ENCODE measurements at places on chromosomes 16 and 17.
A peak's percentile ranks its signal among the peaks of the same experiment; 100 is the strongest.

DNA sequence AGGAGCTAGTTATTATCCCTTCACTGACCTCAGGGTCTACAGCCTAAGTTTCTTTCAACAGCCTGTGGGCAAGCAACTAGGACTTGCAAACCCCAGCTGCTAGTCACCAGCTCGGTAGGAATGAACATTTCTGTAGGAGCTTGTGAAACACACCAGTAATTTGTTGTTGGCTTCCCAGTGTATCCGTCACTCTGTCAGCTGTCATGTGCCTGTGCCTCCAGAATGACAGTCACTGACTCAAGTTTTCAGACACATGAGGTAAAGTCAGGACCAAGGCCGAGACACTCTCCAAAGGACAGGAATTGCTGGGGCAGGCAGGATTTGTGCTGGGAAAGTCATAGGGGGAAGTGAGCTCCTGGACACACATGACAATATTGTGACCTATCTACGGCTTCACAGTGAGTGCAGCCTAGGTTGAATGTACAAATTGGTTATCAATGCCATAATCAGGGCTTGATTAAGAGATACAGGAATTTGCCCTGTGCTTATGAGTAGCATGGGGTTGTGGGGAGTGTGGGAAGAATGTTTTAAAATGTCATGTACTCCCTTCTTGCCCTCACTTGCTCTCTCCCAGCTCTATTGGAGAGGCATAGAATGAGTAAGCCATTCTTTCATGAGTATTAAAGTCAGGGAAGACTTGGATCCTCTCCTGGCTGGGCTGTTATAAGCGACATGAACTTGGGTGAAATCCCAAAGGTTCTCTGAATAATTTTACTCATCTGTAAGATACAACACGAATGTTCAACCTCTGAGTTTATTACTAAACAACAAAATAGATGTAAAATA is 391.4 kb downstream of the UTP18 start:
- no peak for DNase-seq

GRCh38 chr17:47201166-47201565 is 8.0 kb upstream of the MYL4 start:
- DNase-seq: no peak

DNA sequence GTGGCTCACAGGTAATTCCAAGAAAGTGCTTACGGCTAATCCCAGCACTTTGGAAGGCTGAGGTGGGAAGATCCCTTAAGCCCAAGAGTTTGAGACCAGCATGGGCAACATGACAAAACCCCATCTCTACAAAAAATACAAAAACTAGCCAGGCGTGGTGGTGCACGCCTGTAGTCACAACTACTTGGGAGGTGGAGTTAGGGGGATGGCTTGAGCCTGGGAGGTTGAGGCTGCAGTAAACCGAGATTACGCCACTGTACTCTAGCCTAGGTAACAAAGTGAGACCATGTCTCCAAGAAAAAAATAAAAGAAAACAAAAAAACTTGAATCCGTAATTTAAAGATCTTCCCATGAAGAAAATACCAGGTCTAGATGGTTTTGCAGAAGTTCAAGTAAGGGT is 5.0 kb downstream of the ICAM2 start:
- no peak for DNase-seq

GRCh38 chr17:2797226-2797625 is 988 bp downstream of the RAP1GAP2 start:
- no peak for DNase-seq

DNA sequence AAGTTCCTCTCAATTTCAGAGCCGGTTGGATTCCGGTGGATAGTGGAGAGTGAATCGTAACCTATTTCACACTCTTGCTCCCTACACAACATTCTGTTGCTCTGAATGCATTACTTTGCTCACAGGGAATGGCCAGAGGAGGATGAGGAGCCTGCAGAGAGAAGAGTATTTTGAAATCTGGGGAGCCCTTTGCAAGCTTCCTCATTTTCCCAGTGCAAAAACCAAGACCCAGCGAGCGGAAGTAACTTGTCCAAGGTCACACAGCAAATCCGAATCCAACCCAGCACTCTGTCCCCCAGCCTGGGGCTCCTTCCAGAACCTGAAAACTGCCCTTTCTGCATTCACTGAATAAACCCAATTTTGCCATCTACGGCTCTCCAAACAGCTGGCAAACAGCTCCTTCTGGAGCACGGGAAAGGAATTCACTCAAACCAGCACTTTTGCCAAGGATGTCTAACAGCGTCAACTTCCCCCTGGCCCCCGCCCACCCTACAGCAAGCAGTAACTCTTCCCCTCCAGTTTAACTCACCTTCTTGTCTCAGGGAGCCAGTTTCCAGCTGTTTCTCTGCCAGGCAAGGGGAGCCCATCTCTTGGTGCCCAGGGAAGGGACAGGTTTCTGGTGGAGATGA is 557 bp downstream of the KCNG4 start:
- no peak for DNase-seq

DNA sequence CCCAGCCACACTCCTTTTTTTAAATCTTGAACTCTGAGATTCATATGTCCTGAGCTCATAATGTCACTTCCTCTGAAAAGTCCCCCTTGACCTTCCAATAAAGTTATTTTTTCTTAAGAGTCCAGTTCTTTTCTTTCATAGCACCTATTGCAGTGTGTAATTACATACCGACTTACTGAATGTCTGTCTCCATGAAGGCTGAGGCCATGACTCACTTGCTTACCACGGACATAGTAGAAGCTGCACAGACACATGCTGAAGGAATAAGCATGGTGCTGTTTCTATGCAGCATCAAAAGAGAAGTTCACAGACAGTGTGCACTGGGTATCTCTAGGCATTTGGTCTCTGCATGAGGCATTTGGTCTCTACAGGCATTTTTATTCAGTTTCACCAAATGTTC is 77.2 kb downstream of the C17orf67 start:
- peak; percentile 91 for DNase-seq

DNA sequence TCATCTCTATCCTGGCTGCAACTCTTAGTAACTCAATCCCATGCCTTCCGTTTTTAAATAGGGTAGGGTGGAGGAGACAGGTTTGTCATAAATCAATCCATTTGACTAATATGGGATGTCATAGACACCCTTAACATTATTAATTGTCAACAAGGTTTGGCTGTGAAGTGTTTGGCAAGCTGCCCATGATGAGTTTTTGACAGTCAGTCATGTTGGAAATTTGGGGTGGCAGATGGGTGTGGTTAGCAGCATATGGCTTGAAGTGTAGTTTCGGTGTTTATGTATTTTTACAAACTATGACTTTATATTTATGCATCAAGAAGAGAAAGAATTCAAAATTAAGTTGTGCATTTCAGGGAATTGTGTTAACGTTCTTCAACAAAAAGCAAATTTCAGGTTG is 221.8 kb upstream of the CDH5 start:
- no peak for DNase-seq

DNA sequence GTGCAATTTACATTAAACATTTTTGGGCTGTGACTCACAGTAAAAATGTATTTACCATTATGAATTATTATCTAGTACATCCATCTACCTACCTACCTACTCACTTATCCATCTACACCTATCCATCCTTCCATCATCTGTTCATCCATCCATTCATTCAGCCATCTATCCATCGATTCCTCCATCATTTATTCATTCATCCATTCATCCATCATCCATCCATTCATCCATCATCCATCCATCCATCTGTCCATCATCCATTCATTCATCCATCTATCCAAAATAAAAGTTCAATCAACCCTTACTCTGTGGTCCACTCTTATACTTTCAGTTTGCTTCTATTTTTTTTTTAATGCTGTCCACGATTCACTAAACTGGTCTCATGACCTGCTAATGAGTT is 118.4 kb downstream of the NTN1 start:
- no peak for DNase-seq

GRCh38 chr16:54892981-54893380 is 37.7 kb upstream of the IRX5 start:
- no peak for DNase-seq

- peak; percentile 87 for DNase-seq
Measured at GRCh38 chr17:80101011-80101945, at the start of gene GAA. Gene GAA, plus strand, starts transcription at chr17:80101581. Its CDS starts 3,006 bp downstream, at chr17:80104587.

DNA sequence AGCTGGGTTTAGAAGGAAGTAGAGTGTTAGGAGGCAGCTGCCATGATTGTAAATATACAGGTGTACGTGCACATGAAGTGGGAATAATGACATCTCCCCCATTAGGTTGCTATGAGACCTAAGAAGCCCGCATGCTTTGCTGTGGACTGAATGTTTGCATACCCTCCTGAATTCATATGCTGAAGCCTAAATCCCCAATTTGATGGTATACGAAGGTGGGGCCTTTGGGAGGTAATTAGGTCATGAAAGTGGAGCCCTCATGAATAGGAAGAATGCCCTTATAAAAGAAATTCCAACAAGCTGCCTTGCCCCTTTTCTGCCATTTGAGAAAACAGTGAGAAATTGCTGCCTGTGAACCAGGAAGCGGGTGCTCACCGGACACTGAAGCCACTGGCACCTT is 44.0 kb downstream of the CCDC182 start:
- no peak for DNase-seq

DNA sequence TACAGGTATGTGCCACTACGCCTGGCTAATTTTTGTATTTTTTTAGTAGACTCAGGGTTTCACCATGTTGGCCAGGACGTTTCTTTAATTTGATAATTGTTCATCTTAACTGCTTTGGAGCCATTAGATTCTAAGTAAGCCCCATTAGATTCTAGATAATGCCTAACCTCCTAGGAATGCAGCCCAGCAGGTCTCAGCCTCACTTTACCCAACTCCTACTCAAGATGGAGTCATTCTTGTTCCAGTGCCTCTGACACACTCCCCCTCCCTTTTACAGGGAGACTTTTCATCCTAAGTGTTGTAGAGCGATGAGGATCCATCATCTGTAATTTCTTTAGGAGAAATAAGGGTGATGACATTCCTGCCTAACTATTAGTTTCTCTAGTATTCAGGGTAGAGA is 23.7 kb upstream of the MILR1 start:
- no peak for DNase-seq

DNA sequence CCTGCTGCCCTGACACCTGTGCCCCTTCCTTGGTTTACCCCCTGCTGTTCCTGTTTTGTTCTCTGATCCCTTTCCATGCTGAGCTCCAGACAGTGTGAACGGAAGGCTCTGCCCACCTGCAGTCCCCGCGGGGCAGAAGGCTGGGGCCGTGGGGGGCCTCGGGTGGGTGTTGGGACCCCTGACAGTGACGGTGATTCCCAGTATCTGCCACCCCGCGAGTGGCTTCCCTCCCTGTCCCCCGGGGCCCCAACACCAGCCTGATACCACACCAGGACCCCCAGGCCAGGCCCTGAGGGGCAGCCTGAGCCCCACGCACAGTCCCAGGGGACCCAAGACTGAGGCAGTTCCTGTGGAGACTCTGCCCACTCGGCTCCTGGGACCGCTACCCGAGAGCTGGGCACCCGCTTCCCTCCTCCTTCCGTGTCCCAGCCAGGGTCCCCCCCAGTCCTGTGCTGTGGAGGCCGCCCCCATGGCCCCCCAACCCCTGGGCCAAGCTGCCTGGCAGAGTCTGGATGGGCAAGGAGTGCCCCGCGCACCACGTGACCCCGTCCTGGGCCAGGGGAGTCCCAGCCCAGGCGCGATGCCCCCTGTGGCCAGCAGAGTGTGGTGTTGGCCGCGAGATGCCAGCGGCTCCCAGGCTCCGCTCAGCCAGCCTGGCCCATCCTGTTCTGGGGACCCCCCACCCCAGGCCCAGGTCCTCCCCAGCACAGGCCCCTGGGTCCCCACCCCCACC is 10.0 kb upstream of the C1QTNF8 start:
- DNase-seq: peak; percentile 45

DNA sequence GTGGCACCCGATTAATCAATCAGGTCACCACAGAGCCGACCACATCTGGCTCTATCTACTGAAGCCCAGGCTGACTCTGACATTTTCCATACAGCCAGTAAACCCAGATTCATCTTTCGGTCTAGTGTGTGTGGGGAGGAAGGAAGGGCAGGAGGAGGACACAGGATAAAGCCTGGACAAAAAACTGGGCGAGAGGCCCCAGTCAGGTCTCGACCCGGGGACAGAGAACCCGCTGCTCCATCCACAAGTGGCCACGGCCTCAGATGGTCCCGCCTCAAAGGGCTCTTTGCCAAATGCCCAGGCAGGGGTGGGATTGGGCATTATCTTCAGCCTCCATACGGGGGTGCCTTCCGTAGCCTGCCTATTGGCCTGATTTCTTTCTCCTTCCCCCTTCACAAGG is 7.8 kb downstream of the ABR start:
- no peak for DNase-seq

DNA sequence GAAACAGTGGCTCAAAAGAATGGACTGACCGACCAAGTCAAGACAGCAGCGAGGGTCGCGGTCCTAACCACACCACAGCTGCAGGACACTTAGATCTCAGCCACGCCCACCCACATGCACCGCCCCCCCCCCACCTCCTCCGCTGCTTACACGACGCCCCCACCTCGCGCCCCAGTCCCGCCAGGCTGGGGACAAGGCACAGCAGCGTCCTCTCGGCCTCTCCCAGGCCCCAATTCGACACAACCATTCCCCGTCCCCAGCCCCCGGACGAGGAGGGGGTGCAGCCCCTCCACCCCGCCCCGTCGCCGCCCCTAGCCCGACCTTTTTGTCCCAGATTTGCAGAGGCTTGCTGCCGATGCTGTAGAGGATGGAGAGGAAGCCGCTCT is 477 bp downstream of the CFAP20 start:
- DNase-seq: no peak
